NCI-H1930 (cell line): ENCODE measurements at places on chromosomes 11 and 22.

DNA sequence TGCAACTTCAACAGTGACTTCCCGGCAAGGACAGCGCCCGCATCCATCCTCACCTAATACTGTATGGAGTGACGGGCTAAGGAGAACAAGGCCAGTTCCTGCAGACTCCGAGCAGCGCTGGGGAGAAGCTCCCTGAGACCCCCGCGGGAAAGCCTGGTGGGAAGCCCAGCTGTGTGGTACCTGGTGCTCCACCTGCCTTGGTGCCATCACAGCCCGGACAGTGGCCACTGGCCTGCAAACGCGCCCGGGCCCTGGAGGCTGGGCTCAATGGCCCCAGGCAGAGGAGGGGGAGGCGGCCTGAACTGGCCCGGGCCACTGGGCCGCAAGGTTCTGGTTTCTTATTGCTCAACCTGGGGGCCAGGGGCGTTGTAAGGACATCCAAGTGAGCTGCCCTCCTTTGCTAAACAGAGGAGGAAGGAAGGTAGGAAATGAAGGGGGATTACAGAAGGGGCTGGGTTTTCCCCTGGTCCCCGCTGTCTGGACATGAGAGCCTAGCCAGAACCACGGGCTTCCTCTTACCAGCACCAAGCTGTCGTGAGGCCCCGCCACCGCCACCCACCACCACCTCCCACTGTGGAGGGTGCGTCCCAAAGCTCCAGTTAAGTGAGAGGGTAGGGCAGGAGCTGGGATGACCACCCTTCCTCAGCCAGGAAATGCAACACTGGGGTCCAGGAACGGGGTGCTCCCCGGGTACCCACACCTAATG lies 8.5 kb upstream of the CDC42BPG start:
- no peak for DNase-seq

- DNase-seq: peak; percentile 11
Observed at GRCh38 chr11:7672960-7673723, at the start of gene CYB5R2. Gene CYB5R2 (minus strand): TSS chr11:7673500. CDS start chr11:7672825, 675 bp downstream.

DNA sequence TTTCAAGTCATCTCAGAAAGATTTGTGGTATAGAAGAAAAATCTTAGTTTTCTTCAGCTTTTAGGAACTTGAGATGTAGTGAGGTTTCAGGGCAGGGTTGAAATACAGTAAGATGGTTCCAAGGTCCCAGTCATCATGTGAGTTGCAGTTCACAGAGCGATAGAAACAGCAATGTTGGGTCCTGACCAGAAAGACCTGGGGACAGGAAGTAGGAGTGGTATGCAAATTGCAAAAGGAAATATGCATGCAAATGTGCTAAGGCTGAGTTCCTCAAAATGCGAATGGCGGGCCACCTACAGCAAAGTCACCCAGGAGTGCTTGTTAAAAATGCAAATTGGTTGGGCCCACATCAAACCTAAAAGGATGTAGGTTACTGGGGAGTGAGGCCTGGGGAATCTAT lies 1032.7 kb upstream of the TENM4 start:
- no peak for DNase-seq

- no peak for DNase-seq
Observed at GRCh38 chr11:2804189-2804588, 81.4 kb downstream of the CDKN1C start.

DNA sequence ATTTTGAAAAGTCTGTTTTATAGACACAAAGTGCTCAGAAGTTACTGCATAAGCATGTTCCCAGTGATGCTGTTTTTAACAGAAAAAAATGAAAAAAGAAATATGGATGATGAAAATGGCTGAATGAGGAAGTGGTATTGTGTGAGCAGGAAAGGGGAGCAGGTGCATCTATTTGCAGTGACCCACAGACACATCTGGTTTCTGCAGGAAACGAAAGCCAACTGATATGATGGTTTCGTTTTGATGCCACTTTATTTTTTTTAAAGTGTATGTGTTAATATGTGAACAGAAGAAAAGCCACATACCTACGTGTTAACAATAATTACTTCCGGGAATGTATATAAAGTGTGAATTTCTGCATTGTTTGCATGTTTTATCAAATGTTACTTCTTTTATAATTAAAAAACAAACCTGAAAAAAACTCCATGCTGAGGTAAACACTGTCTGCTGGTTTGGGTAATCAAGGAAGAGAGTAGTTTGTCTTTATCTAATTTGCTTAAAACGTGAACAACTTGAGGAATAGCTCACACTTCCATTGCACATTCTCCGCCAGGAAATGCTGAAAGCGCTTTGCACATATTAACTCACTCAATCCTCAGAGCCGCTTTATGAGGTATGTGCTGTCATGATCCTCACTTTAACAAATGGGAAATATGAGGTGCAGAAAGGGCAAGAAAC lies 1335.9 kb downstream of the TBC1D22A start:
- no peak for DNase-seq

- DNase-seq: peak; percentile 16
Observed at GRCh38 chr11:62974848-62975522, 9.8 kb downstream of the SLC22A6 start.

GRCh38 chr11:21402274-21402673 lies 732.9 kb downstream of the NELL1 start:
- no peak for DNase-seq

DNA sequence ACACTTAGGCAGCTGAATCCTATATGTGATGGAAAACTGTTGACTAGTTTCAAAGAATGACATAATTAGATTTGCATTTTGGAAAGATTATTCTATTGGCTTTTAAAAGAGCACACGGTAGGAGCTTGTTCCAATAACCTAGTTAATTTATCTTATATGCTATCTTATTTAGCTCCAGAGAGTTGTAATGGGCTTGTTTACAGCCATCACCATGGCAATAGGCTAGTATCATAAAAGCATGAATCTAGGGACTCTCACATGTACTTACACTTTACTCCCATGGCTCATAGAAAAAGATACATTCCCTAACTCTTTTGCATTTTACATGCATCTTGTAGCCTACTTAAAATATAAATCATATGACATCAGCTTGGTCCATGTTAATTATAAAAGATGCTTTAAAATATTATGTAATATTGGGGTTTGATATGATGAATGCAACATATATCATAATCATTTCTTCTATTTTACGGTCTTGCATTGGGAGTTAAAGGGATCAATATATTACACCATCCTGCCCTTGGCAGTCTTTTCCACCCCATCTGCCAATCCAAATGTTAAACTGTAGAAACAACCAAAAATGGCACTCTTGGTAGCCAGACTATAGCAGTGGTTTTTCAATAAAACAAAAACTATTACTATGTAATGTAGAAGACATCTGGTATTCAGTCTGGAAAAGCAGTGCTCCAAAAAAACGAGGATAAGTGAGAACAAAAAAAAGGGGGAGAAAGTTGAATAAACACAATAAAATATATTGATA lies 2254.0 kb downstream of the LRRC4C start:
- DNase-seq: no peak

GRCh38 chr11:105491394-105491793 lies 118.5 kb upstream of the GRIA4 start:
- DNase-seq: no peak

DNA sequence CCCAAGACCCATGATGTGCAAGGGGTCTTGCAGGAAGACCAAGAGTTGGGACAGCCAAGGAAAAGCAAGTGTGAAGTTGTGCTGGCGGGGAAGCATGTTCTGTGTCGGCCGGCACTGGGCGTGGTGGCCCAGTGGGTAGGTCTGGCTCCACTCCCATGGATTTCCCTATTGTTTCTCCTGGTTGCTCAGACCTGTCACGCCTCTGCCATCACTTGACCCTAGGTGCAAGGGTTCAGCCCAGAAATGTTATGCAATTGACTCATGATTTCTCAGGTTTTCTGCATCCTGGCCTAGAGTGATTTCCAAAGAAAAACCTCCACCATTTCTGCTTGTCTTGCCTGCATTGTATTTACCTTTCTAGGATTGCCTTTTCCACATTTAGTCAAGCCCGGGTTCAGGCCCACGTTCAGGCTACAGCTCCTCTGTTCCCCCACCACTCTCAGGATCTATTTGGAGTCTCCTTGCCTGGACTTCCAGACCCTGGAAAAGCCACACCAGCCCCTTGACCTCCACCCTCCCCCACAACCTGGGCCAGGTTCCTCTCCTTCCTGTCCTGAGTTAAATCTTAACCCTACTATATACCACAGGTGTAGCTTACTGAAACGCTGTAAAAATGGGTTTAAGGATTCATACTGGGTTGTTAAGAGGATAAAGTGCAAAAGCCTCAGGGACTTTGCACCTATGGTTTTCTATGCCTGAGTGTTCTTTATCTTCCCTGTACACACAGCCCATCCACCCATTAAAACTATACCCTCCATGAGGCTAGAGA lies 17.5 kb upstream of the FOLR1 start:
- no peak for DNase-seq

GRCh38 chr11:68016904-68017817 lies 7.0 kb downstream of the ALDH3B1 start:
- no peak for DNase-seq

GRCh38 chr11:4115128-4115527 lies 20.5 kb downstream of the RRM1 start:
- no peak for DNase-seq

DNA sequence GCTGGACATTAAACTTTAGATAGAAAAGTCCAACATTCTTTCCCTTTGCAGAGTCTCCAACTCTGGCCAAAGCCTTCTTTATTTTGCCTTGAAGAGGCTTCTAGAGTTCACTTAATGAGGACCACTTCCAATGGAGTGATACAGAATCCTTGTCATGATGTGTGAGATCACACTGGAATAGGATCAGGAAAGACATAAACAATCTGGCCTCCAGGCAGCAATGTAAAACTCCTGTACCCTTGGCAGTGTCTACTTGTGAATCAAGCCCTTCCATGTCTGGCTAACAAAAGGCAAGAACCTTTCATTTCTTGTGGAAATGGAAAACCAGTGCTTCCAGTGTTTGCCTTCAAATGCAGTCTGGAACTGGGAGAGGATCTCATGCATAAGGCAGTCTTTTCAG lies 56.5 kb upstream of the FIBIN start:
- no peak for DNase-seq

- no peak for DNase-seq
Observed at GRCh38 chr11:67280788-67281551, 8.1 kb upstream of the ANKRD13D start.

- DNase-seq: no peak
Observed at GRCh38 chr22:39932918-39933649, 27.1 kb upstream of the TMA7B start.

GRCh38 chr11:124123622-124124021 lies 8.4 kb downstream of the VWA5A start:
- DNase-seq: no peak

GRCh38 chr22:41352058-41352457 lies 29.7 kb upstream of the TEF start:
- DNase-seq: no peak

DNA sequence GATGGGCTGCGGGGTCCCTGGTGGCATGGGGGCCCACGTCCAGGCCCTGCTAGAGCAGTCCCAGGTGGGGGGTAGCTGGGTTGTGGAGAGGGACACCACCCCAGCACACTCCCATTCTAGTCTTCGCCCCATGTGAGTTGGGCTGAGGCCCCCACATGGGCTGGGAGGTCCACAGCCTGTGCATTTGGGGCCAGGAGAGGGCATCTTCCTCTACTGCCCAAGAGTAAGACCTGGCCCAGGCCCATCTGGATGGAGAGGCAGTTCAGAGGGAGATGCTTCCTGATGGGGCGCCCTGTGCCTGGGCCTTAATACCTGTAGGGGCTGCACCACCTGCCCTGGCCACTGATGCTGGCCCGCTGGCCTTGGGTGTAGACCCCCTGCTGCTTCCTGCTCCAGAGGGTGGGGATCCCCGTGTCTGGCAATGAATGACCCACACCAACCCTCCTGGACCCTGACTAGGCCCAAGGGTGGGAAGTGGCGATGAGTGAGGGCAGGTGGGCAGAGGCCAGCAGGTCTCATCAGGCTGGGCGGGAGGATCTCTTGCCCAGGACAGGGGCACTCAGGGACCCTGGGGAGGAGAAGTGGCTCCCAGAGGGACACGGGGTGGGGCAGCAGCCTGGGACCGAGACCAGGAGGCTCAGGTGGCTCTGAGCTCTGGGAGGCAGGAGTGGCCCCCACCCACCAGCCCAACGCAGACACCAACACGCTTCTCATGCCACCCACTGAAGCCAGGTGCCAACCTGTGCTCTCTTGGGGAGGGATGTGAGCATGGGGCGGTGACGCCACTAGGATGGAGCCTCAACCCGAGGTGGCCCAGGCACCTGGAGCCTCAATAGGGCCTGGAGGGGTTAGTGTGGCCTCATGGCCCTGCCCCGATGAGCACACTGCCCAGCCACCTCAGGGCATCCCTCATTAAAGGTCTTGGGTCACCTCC lies 17.4 kb upstream of the GNB1L start:
- no peak for DNase-seq

- no peak for DNase-seq
Observed at GRCh38 chr22:44369293-44369661, 56.5 kb upstream of the SHISAL1 start.

DNA sequence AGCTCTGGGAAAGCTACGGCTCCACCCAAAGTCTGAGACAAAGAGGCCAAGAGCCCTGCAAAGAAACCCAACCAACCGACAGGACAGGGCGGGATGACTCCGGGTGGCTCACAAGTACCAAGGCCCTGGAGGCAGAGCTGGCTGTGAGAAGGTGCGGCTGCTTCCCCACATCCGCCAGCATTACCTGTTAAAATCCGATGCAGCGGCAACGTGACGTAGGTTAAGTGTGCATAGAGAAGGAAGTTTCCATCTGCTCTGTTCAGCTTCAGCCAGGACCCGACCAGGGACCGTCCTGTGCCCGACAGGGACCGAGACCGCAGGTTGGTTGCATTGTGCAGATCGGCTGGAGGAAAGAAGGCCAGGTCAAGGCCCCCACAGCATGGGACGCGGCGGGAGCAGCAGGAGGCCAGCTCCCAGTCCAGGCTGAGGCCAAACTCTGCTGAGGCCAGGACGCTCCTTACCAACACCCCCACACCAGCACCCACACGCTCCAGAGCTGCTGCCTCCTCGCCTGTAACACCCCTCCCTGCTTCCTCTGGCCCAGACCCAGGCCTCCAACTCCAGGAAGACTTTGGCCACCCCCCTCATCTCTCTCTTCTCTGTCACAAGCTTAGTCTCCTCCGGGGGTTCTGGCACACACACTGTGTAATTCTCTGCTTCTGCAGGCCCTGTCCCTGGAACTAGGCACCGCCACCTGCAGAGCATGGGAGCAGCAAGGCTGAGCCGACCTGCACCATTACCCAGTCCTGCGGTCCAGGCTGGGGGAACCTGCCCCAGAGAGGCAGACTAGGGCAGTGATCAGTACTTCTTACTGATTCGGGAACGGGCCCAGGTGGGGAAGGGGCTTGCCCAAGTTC lies 34.1 kb downstream of the NUP50 start:
- DNase-seq: no peak

GRCh38 chr11:19910931-19911330 lies 198.3 kb downstream of the NAV2 start:
- no peak for DNase-seq

- DNase-seq: no peak
Observed at GRCh38 chr22:20469110-20469868, 26.3 kb downstream of the KLHL22 start.

- DNase-seq: no peak
Observed at GRCh38 chr11:94851864-94852636, 83.9 kb downstream of the AMOTL1 start.

- no peak for DNase-seq
Observed at GRCh38 chr11:44367452-44367851, 57.5 kb upstream of the ALX4 start.
